Fibroblast of the conjunctiva (primary cell): ENCODE measurements at places on chromosomes 12 and 14.

DNA sequence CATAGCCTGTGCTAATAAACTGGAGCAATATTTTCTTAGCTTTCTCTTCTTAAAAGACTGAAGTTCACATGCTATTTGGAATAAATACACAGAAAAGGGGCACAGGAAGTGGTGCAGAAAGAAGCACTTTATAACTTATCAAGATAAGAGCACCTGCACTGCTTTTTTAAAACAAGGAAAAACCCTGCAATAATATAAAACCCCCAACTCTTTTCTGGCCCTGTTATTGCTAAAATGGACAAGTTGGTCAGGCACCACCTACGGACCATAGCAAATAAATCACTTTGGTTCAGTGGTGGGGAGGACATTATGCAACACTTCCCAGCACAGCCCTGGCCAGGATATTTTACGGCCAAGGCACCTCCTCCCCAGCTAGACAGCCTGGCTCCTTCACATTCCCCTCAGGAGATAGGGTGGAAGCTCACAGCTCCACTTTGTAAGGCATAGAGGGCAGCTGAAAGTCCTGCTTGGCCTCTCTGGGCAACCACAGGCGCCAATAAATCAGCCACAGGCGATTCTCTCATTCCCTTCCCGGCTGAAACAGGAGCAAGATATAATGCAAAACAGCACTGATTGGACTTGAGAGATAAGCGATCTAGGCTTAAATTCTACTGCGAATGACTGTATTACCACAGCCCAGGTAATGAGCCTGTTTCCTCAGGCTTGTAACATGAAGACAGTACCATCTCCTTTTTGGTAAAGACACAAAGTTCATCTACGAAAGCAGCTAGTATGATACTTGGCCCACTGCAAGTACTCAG is 2.0 kb downstream of the ZBTB25 start:
- peak; percentile 42 for DNase-seq

DNA sequence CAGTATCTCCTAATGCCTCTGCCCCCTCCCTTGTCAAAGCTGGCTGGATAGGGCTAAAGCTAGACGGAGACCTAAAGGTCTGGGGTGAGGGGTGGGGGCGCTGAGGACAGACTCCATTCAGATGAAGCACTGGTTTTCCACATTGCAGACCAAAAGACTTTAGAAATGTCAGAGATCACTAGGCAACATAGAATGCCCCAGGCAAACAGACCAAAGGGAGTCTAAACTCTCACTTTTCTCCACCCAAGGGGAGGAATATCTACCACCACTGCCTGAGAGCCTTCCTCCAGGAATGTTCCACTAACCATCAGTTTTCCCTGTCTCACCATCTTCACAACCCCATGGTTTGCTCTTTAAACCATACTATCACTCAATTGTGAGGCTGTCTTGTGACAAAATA is 106.9 kb upstream of the KRAS start:
- DNase-seq: no peak

GRCh38 chr12:66239295-66239694 is 50.3 kb downstream of the IRAK3 start:
- DNase-seq: no peak

DNA sequence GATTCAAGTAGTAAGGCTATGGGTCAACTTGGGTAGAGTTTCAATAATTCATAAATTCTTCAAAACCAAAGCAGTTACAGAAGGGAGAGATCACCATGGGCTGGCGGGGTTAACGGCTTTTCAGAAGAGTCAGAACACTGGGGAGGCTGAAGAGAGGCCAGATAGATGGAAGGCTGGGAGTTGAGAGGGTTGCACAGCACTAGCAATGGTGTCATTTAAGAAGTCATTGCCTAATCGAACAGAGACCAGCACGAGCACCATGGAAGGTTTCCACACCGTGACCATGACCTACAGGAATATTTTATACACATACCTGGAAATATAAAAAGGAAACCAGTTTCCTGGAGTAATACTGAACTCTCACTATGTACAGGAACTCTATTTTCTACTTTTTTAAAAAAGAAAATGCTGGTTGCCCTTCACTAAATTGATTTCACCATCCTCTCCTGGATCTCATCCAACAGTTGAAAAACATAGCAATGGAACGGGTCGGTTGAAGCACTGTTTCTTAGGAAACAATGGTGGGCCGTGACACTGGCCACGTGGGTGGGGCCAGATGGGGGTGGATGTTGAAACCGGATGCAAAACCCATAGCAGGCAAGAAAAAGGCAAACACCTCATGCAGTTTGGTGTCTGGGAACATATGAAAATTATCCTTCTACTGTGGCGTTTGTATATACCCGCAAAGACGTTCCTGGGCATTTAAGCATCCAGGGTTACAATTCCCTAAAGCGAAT is 38.0 kb upstream of the RIN3 start:
- DNase-seq: peak; percentile 70

GRCh38 chr12:125461831-125462230 is 396.6 kb downstream of the AACS start:
- DNase-seq: no peak

GRCh38 chr14:28778138-28779117 is 11.8 kb downstream of the FOXG1 start:
- DNase-seq: no peak

GRCh38 chr14:90499121-90499520 is 102.3 kb downstream of the CALM1 start:
- no peak for DNase-seq

- DNase-seq: no peak
These were observed 21.4 kb downstream of the FAIM2 start for GRCh38 chr12:49882248-49882850.

DNA sequence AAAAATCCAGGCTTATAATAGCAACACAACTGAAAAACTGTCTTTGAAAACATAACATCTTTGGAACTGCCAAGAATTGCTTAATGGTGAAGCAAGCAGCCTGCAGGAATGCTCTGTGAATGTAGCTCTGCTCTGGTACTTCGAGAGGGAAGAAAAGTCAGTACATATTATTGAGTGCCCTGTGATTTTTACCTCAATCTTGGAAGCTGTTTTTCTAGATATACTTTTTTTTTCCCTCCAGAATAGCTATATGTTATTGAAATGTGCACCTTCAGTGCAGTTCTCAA is 508.1 kb downstream of the PCNX1 start:
- DNase-seq: peak; percentile 56

GRCh38 chr12:42957561-42958290 is 368.2 kb upstream of the PRICKLE1 start:
- DNase-seq: no peak

- peak; percentile 18 for DNase-seq
These were observed 50.9 kb upstream of the VASH1 start for GRCh38 chr14:76710056-76711010.

DNA sequence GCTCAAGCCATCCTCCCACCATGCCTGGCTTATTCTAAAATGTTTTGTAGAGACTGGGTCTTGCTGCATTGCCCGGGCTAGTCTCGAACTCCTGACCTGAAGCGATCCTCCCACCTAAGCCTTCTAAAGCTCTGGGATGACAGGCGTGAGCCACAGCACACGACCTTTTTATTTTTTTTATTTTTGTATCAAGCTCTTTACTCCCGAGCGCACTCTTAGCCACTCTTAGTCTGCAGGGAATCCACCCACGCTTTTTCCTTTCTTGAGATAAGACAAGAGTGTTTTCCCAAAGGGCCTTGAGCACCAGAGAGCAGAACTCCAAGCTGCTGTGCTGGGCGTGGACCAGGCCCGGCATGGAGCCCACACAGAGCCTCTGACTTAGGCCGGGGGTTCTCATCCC is 23.4 kb downstream of the MAP1LC3B2 start:
- no peak for DNase-seq

- DNase-seq: no peak
These were observed 375.1 kb downstream of the GRIN2B start for GRCh38 chr12:13606290-13606689.

DNA sequence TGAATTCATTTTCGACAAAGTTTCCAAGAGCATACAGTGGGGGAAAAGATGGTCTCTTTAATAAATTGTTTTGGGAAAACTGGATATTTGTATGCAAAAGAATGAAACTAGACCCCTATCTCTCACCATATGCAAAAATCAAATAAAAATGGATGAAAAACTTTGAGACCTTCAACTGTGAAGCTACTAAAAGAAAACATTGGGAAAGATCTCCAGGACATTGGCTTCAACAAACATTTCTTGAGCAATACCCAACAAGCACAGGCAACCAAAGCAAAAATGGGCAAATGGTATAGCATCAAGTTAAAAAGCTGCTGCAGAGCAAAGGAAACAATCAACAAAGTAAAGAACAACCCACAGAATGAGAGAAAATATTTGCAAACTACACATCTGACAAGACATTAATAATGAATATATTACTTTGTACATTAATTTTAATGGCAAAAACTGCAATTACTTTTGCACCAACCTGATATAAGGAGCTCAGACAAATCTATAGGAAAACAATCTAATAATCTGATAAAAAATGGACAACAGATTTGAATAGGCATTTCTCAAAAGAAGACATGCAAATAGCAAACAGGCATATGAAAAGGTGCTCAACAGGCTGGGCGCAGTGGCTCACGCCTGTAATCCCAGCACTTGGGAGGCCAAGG is 50.7 kb downstream of the NUBPL start:
- no peak for DNase-seq

DNA sequence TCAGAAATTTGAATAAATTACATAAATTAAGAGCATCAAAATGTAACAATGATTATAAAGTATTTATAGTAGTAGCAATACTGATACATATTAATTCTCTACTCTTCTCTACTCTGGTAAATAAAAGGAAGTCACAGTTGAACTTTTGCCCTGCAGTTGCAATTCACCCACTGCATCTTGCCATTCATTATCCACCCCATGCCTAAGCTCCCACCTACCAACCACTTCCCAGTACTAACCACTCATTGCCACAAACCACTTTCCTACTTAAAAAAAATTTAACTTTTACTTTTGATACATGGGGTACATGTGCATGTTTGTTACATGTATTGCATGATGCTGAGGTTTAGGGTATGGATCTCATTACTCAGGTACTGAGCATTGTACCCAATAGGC is 174.0 kb downstream of the RASSF9 start:
- no peak for DNase-seq
